ENCODE measurements at places on chromosomes 1 and 21.

DNA sequence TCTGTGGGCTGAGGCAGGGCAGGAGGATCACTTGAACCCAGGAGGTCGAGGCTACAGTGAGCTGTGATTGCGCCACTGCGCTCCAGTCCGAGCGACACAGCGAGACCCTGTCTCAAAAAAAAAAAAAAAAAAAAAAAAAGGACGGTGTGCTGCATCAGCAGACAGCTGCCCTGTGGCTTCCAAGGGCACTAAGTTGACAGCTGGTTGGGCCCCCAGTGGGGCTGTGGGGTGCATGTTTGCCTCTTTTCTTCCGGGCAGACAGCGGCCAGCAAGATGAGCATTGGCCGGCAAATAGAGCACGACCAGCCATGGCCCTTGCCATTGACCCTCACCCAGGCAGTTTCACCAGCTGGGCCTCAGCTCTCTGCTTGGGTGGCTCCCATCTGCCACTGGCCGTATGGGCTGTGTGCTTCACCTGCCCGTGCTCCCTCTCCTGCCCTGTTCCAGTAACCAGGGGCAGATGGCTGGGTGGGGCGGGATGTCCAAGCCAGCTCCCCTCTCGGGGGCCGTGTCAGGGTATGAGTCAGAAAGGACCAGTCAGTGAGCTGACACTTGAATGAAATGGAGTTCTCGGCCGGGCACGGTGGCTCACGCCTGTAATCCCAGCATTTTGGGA is 12.3 kb upstream of the SLC25A34 start:
- DNase-seq: peak; percentile 74

DNA sequence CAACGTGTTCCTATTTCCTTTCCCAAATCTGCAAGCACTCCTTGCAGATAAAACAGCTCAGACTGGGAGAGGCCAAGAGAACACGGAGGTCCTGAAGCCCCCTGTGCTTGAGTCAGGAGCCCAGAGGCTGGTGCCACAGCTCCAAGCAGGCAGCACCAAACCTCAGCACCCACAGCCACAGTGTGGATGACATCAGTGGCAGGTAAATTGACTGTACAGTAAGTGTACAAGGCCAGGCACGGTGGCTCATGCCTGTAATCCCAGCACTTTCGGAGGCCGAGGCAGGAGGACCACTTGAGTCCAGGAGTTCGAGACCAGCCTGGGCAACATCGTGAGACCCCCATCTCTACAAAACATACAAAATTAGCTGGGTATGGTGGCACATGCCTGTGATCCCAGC is 1.9 kb upstream of the COL6A1 start:
- no peak for DNase-seq

GRCh38 chr1:8374812-8375211 is 56.9 kb downstream of the SLC45A1 start:
- peak; percentile 10 for DNase-seq

DNA sequence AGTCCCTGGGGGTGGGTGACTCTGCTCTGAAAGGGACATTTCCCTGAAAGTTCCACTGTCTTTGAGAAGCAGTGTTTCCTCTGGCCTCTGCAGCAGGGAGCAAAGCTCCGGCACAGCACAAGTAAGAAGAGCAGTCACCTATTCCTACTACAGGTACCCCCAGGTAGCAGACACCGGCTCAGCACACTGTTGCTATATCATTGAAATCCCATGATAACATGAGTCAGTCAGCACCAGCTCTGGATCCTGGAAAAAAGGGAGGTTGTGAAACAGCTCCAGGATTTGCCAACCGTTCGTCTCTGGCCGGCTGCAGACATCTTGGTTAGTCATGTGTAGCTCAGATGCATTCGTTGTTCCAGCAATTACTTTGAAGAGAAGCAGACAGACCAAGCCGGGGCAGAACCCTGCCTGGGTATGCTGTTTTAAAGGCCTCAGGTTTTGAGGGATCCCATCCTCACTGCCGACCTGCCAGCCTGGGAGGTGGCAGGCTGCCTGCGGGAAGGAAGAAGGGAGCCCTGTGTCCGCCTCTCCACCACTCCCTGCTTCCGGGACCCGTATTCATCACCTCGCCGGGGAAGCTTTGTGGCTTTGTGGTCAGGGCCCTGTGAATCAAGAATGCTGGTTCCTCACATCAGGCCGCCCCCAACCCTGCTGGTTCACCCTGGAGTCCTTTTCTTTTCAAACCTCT is 139.2 kb downstream of the CLIC6 start:
- DNase-seq: no peak

Measured in SHP77 treated with DMSO at 0.1 percent for 48 hours (cell line).